AG04450 (cell line): ENCODE measurements at places on chromosomes 5 and 9. TPM values are rescaled to one million over a fixed set of nuclear protein-coding genes. Genes with fewer than 3 reads are reported as not detected.

TAS2R1 gene
- 0.09 and 0.14 TPM in 2 replicates for polyA plus RNA-seq

DNA sequence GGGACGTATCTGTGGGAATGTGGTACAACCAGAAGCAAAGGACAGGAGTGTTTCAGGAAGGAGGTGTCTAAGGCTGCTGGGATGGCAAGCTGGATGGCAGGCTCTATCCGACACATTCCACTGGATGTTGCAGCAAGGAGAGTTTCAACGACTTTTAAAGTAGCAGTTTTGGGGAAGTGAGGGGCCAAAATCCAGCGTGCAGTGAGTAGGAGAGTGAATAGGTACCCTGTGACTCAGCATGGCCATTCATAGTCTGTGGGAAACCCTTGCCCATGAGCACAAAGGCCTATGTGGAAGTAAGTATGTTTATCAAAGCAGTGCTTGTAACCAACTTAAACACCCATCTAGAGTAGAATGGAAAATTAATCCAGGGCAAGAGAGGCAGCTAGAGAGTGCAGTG is 664.7 kb downstream of the ACTL7B start:
- no peak for DNase-seq

- DNase-seq, result no peak
Observed at GRCh38 chr9:134546746-134547145, 94.9 kb upstream of the COL5A1 start.

DNA sequence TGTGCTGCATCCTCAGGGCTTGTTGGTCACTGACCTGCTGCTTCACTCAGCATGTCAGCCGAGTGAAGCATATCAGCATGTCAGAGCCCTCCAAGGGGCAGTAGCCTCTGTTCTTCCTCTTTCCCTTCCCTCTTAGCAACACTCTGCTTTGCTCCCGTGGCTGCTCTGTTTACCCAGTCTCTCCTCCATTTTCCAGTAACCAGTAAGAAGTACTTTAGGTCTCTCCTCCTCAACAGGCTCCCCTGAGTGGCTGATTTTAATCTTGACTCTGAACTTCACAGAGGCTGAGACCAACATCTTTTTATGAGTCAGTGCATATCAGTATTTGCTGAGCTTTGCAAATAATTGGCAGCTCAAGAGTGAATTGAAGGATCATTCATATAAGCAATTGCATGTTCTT is 18.6 kb upstream of the ADRB2 start:
- no peak for DNase-seq
